Activated T-cell treated with anti-CD3 and anti-CD28 coated beads for 4 hours (primary cell): ENCODE measurements at places on chromosomes 13 and 19.
A peak's percentile ranks its signal among the peaks of the same experiment; 100 is the strongest.

GRCh38 chr13:76455960-76456359 is 430.2 kb downstream of the KCTD12 start:
- DNase-seq = no peak

- no peak for DNase-seq
Observed at GRCh38 chr13:25847145-25847544, 204.7 kb downstream of the SHISA2 start.

GRCh38 chr13:49279885-49280284 is 32.2 kb downstream of the CDADC1 start:
- no peak for DNase-seq

GRCh38 chr19:57850553-57851017 is 926 bp downstream of the ZNF587 start:
- no peak for DNase-seq

GRCh38 chr19:54262470-54262869 is 5.4 kb upstream of the LILRB5 start:
- no peak for DNase-seq

- no peak for DNase-seq
Observed at GRCh38 chr19:31292639-31293185, 56.5 kb downstream of the TSHZ3 start.

- no peak for DNase-seq
Observed at GRCh38 chr13:31733066-31733465, 6.3 kb upstream of the RXFP2 start.

DNA sequence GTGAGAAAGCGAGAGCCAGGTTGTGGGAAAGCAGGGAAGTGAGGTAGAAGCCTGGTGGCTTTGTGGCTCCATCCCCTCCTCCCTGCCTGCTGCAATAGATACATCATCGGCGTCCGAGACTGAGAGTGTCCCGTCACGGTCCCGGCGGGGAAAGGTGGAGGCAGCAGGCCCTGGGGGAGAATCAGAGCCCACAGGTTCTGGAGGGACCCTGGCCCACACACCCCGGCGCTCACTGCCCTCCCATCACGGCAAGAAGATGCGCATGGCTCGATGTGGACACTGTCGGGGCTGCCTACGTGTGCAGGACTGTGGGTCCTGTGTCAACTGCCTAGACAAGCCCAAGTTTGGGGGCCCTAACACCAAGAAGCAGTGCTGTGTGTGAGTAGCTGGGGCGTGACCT is 5.1 kb downstream of the KMT2B start:
- no peak for DNase-seq

DNA sequence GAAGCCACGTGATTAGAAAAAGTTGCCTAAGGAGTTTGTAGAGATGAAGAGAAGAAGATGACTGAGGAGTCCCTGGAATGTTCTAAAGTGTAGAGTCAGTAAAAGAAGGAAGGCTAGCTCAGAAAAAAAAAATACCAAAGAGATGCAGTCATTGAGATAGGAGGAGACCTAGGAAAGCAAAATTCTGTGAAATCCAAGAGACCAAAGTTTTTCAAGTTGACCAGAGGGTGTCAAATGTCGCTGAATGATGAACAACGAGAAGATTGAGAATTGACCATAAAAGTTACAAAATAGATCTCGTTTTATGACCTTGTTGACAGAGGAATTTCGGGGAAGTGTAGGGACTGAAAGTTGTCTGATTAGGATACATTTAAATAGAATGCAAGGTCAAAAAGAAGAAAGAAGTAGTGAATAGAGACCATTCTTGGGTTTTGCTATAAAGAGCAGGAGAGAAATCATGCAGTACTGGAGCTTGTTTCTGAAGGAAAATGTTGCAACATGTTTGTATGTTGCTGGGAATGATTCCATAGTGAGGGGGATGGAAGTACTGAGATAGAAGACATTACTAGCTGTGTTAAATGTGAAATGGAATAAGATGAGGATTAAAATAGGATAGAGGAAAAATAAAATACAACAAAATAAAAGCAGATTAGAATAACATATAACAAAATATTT is 30.2 kb upstream of the HTR2A start:
- no peak for DNase-seq

DNA sequence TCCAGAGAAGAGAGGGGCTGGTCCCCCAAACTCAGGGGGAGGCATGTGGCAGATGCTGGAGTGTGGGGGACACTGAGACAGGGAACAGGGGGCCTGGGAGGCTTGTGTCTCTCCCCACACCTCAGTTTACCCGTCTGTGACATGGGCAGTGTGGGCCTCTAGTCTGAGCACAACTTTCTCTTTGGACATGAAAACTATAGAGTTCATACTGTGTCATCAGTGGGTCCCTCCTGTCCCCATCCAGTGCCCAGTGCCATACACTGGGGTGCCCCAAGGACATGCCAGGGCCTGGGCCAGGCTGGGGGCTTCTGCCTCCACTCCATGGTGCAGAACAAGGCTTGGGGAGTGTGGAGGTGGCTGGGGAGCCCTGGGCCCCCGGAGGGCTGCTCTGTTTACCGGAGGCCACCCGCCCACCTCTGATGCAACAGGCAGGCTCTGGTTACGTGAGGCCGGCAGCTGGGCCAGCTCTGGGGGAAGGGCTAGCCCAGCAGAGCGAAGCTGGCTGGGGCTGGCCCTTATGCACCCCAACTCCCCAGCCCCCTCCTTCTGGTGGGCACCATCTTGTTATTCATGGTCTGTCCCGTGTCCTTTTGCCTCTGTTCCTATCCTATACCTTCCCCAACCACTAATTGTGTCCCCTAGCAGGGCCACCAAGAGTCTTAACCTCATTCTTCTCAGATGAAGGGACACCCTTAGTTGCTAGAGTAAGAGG is 1.9 kb upstream of the MEF2B start:
- DNase-seq = no peak

DNA sequence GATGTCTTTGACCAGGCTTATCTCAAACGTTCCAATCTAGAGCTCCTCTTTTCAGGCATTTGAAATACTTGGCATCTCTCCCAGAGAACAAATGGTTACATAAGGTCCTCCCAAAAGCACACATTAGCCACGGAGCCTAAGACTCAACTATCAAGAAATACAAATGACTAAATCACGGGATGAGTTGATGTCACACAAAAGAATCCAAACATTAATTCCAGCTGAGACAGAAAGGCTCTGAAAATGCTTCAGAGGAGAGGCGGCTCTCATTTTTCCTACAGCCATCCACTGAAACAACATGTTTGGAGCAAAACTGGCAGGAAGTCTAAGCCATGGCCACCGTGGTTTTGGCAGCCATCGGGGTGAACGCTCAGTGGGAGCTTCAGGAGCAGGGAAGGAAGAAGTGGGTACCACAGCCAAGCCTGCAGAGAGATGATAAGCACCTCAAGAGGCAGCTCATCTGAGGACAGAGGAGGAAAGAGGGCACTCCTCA is 122.5 kb downstream of the STK24 start:
- DNase-seq = no peak

GRCh38 chr13:69168436-69168835 is 939.2 kb upstream of the ATXN8OS start:
- DNase-seq = no peak

GRCh38 chr13:111114362-111115060 is 599 bp upstream of the ARHGEF7 start:
- no peak for DNase-seq

- DNase-seq = no peak
Observed at GRCh38 chr13:42548731-42549551, 25.0 kb upstream of the TNFSF11 start.

GRCh38 chr19:33414667-33415605 is 41.4 kb downstream of the CEBPG start:
- no peak for DNase-seq

DNA sequence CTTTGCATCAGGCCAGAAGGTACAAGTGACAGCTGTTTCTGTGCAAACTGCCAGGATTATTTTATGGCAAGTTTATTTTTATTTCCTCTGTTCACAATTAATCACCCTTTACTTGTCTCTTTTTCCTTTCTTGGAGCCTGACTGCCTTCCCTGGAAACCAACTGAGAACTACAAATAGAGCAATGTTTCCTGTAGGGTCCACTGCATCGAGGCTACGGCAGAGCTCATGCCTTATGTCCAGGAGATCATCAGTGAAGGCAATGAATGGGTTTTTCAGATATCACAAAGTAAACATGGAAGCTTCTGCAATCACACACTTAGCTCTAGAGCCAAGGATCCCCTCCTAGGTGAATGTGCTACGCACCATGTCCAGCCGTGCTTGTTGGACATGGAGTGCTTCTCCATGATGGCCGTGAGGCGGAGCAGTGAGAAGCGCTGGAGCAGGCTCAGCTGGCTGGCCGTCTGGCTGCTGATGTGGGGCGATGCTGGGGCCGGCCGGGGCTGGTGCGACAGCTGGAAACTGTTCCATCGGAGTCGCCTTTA is 110.9 kb downstream of the KL start:
- no peak for DNase-seq

- peak; percentile 53 for DNase-seq
Observed at GRCh38 chr19:34364830-34365462, at the start of gene GPI. Gene GPI (plus strand): TSS chr19:34365196. CDS start chr19:34365267, 71 bp downstream.

DNA sequence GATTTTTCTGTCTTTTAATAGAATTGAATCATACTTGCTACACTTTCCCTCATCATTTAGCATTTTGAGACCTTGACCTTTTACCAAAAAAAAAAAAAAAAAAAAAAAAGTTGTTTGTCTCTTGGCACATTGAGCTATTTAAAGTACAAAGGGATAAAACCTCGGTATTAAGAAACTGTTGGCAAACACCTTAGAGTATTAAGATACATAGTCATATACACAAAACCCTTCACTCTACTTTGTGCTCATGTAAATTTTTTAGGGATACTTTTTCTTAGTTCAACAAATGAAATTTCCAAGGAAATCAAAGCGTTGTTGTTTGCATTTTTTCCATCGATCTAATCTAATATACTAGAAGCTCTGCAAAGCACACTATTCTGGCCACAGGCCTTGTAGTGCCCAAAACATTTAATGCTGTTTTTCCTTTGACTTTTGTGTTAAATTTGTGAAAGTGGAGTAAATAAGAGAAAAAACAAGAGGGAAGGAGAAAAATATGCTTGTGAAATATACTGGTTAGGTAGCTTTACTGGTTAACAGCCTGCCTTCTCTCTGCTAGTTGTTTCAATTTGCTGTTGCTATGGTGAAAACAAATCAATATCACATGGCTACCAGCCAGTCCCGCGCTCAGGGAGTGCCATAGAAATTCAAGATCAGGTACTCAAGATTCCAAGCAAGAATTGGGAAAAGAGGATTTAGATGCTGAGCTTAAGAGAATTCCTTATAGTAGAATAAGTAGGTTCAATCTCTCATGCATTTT is 2.6 kb downstream of the MBNL2 start:
- no peak for DNase-seq

DNA sequence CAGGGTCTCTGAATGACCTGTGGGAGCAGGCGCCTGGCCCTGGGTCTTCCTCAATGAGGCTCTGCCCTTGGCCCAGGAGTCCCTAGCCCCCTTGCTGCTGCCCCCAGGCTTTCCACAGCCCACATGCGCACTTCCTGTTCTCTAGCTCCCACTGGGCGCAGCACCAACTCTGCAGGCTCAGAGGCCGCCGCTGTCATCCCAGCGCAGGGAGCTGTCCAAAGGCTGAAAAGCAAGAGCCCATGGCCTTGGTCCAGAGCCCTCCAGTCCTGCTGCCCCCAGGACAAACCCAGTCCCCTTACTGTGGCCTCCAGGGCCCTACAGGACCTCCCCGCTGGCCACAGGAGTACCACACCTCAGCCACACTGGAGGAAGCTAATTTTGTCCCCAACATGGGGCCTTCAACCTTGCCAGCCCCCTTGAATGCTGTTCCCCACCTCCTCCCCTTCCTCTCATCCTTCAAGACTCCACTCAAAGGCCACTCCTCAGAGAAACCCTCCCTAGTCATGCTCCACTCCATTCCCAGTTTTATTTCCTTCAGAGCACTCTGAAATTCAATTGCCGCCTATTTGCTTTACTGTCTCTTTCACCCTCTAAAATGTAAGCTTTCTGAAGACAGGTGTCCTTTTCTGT is 8.0 kb upstream of the POU2F2 start:
- no peak for DNase-seq

GRCh38 chr19:58395979-58396627 is 647 bp downstream of the RNF225 start:
- DNase-seq = no peak

DNA sequence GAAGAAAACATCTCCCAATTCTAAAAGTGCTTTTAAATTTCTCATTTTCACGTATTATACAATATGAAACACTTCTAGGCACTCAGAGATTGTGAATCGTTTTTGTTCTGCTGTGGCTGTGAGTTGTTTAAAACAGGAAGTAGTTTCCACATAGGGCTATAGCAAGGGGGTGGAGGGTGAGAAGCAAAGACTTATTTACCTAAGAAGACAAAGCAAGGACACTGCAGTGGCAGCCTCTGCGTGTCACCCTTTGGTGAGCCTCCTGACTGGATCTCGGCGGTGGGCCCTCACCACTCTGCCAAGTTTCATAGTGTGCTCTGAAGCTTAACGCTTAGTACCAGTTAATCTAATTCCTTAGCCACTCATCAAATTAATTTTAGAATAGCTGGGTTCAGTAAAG is 56.8 kb downstream of the TNFSF13B start:
- DNase-seq = no peak

DNA sequence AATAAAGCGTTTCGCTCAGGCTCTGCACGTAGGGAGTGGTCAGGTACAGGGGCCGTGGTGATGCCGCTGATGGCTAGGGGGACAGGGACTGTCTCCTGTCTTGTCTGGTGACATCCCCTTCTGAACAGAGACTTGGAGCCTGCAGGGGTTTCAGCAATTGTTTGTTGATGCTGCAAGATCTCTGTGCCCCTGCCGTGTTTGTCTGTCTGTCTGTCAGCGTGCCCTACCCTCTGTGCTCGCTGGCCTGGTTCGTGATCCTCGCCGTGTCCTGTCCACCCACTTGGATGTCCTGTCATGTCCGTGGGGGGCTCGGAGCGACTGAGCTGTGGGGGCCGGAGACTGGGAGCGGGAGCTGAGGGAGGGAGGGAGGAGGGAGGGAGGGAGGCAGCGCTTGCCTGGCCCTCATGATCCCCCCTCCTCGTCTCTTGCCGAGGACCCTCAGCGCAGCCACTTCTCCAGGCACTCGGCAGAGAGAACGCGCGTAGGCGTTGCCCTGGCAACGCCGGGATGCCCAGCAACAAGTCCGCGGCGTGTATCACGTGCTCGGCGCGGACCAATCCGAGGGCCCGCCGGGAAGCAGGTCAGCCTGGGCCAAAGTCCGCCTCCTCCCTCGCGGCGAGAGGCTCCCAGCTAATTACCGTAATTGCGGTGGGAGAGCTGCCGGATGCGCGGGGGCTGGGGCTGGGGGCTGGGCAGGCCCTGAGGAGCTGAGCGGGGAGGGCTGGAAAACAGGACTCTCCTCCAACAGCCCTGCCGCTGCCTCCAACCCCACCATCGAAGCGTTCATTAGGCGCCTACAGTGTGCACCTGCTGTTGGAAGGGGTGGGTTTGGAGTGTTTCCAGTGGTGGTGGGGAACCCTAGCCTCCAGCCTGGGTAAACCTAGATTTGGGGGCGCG is 31.9 kb upstream of the FEM1A start:
- DNase-seq = peak; percentile 5

- DNase-seq = no peak
Observed at GRCh38 chr13:93249364-93250306, 23.0 kb downstream of the GPC6 start.
